HAP-1 (cell line): ENCODE measurements at places on chromosomes 5 and 9.

DNA sequence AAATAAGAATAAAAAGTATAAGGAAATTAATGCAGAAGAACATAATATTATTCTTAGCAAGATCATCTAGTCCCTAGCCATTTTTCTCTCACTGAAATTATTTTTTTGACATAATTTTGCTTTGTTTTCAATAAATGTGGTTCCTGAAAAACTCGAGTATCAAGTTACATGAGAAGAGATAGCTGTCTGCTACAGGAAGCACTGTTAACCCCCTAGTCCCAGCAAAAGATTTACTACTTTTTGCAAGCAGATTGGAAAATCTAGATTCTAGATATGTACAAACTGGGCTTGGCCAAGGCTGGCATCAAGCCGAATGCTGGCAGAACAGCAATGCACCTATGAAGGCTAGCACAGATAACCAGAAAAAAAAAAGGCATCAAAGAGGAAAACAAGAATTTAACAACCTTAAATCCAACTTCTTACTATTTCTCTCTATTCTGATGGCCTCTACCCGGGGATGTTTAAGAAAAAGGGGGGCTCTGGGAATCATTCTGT, 21.9 kb upstream of the ISCA1 start:
- DNase-seq, result no peak

DNA sequence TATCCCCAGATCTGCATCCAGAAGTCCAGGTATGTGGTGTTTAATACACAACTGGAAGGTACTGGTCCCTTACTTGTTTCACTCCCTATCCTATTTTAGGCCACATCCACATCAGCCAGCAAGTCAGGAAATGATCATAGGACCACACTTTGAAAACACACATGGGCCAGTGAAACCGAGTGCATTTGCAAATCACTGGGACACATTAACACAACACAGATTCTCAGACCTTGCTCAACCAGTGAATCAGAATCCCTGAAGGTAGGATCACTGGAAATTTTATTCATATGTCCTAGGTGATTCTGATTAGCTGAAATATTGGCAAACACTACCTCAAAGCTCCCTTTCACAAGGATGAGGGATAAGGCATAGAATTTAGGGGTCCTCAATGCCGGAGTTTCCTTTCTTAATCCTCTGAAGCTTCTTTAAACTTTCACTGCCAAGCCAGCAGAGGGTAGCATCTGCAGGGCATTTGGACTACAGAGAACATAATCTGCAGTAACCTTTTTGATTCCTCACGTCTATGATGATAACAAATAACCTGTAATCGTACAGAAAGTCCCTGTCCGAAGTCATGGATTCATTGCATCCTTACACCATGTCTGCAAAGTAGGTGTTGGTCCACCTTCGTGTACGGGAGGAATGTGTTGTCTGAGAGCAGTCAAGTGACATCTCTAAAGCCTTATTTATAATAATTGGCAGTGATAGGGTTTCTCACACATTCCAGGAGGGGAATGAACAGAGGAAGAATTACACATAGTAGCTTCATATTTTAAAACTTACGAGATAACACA, 11.0 kb upstream of the ABLIM3 start:
- DNase-seq, result no peak

DNA sequence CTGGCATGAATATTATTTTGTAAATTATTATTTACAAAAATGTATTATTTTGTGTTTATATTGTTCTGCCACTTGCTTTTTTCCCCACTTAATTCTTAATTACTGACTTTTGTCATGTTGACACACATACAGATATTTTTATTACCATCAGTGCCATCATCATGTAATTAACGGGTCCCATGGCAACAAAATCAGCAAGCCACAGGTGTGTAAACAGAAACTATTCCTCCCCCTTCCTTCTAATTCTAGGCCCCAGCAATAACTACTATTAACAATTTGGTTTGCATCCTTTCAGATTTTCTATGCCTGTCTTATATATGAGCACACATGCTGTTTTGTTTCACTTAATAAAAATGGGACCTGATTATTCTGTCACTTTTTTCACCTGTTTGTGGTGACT, 29.3 kb downstream of the CYFIP2 start:
- no peak for DNase-seq

GRCh38 chr9:89497257-89497963, 503 bp downstream of the SEMA4D start:
- peak; percentile 30 for DNase-seq

GRCh38 chr5:124180875-124181461, 565.5 kb downstream of the ZNF608 start:
- peak; percentile 89 for DNase-seq

DNA sequence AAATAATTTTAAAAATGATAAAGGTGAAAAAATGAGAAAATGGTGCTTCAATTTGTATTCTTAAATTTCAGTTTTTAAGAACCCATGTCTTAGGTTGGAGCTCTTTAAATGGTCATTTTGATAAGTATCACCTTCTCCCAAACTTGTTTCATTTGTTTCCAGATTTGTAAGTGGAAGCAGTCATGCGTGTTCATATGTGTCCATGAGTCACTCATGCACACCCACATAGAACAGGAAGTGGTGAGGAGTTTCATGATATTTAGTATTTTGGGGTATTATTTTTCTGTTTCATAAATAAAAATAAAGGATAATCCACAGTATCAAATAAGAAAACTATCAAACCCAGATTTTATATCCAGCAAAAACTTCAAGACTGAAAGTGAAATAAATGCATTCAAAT, 570.4 kb upstream of the ST8SIA4 start:
- DNase-seq, result no peak

DNA sequence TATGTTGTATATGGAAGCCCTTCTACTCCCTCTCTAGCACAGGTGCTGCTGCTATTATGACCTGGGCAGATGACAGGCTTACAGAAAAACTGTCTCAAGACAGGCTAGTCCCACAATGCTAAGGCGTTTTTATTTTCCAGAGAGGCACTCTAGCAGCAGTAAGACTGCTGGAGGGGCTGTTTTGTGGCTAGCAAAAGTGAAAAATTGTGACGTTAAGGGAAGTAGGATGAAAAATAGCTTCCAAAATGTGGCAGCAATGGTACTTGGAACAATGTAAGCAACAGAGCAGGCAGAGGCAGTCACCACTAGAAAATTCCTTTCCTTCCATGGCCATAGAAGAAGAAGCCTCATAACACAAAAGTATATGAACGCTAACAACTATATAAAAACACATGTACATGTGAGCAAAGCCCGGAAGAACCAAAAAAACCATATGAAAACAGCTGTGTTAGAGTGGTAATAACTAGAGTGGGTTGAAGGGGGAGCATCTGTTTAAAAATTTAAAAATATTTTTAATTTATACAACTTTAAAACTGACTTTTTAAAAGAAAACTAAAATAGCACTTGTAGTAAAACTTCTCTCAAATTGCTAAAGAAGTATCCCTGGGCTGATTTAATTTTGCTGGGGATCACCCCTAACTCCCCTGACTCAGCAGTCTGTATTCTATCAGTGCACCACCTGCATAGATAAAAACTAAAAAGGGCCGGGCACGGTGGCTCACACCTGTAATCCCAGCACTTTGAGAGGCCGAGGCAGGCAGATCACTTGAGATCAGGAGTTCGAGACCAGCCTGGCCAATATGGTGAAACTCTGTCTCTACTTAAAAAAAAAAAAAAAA, 30.6 kb downstream of the CLINT1 start:
- DNase-seq, result no peak

- no peak for DNase-seq
Observed at GRCh38 chr9:95879591-95879990, 4.1 kb downstream of the ERCC6L2 start.

- no peak for DNase-seq
Observed at GRCh38 chr5:116242343-116242742, 157.5 kb downstream of the COMMD10 start.

DNA sequence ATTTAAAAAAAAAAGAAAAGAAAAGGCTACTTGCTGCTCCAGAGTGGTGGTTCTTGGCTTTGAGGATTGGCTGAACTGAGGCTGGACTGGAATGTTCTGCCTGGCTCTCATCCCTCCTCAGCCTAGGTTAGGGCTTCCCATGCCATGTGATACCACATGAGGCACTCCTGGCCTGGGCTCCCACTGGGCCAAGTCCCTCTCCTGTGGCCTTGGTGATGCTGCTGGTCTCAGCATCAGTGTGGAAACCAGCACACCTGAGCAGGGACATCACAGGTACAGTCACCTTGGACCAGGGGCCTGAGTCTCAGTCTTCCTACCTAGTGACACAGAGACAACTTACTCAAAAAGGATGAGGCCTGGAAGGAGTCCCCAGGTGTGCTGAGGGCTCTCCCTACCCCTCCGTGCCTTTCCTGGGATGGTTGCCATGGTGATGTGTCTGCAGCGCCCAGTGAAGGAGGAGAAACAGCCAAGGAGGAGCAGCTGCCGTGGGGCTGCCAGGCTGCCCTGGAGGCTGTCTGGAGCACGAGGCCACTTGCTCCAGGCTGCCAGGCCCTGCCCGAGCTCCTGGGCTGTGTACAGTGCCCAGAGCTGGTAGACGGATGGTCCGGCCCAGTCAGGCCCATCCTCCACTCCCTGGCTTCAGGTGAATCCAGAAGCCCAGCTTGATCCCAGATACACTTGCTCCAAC, 71.0 kb downstream of the WNK2 start:
- no peak for DNase-seq

DNA sequence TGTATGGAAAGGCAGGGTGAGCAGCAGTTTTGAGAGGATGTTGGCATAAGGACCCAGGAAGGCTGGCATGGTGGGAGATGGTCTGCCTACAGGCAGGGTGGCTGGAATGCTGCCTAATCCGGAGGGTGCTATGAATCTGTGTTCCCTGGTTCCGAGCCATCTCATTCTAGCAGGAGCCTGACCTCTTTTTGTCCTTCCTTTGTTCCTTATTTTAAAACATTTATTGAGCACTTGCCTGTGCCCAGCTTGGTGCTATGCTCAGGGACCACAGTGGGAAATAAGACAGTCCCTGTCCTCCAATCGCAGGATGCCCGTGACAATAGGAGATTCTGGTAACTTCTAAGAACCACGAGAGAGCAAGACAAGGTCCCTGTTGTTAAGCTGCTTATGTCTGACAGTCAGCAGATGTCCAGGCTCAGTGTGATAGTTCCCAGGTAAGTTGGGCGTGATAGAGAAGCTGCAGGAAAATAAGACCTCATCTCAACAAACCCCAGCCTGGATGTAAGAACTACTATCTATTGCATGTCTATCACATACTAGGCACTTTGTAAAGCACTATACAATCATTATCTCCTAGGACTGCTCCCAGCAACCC, 9.1 kb upstream of the ZBTB34 start:
- DNase-seq, result no peak
